Stimulated activated CD4-positive, alpha-beta T cell treated with anti-CD3 and anti-CD28 coated beads, Interleukin-1b, Interleukin-23, amount 100 ng/mL, for 48 hours (primary cell): ENCODE measurements at places on chromosomes 2 and 18.

GRCh38 chr2:108786354-108787215 is at the start of gene CCDC138:
Gene CCDC138 (plus strand): TSS chr2:108786771. CDS start chr2:108786823, 52 bp downstream.
- peak; percentile 91 for DNase-seq

GRCh38 chr2:116979916-116980764 is 834.4 kb upstream of the DDX18 start:
- no peak for DNase-seq

DNA sequence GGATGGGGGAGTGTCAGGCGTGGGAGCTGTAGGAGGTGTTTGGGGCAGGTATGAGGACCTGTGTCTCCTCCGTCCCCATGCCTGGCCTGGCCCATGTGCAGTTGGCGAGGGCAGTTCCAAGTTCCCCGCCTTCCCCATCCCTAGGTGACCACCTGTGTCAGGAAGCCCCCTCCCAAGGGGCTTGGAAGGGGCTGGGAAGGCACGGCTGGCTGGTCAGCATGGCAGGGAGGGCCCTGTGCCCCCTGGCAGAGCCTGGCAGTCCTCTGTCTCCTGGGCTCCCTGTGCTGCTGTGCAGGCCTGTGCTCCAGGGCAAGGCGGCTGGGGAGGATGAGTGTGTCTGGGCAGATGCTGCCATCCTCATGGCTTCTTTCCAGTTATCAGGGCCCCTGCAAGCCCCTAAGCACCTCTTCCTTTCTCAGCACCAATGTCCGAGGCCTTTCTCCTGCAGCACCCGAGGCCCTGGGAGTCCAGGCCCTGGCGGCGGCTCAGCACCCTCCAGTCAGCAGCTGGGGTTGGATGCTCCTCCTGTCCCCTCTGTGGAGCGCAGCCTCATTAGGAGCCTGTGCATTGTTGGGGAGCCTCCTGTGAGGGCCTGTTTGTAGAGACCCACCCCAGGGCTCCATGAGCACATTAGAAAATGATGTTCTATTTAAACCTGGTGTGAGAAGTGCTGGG is 101.7 kb downstream of the FAM210A start:
- no peak for DNase-seq

DNA sequence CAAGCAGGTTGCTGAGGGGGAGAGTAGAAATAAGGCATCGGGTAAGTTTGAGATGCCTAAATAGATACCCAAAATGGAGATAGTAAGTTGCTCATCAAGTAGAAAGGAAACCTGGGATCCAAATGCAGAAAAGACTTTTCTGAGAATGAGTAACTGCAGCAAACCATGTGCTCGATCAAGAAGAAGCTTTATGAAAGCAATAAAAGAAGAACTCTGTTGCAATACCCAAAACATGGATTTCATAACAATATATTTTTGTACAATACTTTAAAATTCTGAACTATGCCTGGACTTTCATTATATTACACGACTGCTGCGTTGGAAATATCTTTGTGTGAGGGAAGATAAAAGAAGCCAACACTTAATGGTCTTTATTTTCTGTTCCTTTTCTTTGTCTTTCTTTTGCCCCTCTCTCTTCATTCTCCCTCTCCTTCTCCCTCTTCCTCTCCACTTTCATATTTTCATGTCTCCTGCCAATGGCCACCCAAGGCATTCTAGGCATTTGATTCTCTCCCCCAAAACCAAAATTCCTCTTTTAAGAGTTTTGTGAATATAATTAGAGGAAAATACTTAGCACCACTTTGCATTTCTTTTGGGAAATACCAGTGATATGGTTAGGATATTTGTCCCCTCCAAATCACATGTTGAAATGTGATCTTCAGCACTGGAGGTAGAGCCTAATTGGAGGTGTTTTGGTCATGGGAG is 257.6 kb downstream of the MREG start:
- no peak for DNase-seq
